ENCODE measurements at places on chromosomes 1 and 21.

- DNase-seq, result no peak
Observed at GRCh38 chr1:108041360-108042142, 76.6 kb upstream of the VAV3 start.

GRCh38 chr21:29185172-29185571, 54.7 kb downstream of the MAP3K7CL start:
- no peak for DNase-seq

GRCh38 chr1:57420981-57421785, 2.7 kb downstream of the DAB1 start:
- no peak for DNase-seq

- DNase-seq, result no peak
Observed at GRCh38 chr1:70091811-70092210, 113.6 kb downstream of the LRRC40 start.

DNA sequence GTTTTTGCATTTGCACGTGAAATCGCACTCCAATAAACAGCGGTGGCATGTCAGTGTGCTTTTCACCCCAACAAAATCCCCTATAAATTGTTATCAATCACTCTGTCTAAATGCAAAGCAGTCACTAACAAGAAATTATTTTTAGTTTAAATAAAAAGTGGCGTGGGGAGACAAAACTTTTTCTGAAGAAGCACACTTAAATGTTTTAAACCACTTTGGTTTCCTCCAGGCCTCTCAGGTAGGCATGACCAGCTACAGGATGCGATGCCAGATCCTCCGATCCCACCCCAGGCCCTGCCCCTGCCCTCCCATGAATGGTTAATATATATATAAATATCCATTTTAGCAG, 3.6 kb downstream of the FMO1 start:
- no peak for DNase-seq

GRCh38 chr1:32172621-32173245, 6.7 kb upstream of the TXLNA start:
- no peak for DNase-seq

DNA sequence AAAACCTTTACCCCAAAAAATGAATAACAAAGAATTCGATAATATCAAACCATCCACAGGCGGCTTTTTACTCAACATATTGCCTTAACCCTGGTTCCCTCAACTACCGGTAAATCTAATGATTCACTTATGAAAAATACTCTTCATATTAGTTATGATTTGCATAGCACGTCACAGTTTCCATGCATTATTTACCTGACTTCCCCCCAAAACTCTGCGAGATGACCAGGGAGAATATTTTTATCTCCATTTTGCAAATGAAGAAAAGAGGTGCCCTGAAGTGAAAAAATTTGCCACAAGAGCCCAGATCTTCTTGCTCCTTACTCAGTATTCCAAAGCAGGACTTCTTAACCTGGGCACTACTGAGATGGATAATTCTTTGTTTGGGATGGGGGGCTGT, 2.9 kb downstream of the JAK1 start:
- DNase-seq, result no peak

GRCh38 chr1:88917321-88918025, 26.1 kb upstream of the GTF2B start:
- DNase-seq, result no peak

DNA sequence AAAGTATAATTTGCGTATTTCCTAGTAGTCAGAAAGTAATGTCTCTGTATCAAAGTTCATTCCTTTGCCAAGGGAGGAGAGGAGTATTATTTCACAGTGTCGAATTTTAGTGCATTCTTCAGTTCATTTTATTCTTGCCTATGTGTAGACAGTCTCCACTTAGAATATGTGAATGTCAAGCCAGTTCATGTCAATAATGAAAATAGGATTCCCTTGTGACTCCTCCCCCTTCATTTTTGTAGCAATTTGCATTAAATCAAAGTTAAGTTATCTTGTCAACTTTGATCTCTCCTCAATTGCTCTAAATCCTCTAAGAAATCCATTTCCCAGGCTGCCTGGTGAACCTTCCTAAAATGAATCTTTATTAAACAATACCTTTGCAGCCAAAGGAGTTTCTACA, 179.1 kb downstream of the SLC44A5 start:
- DNase-seq, result no peak

DNA sequence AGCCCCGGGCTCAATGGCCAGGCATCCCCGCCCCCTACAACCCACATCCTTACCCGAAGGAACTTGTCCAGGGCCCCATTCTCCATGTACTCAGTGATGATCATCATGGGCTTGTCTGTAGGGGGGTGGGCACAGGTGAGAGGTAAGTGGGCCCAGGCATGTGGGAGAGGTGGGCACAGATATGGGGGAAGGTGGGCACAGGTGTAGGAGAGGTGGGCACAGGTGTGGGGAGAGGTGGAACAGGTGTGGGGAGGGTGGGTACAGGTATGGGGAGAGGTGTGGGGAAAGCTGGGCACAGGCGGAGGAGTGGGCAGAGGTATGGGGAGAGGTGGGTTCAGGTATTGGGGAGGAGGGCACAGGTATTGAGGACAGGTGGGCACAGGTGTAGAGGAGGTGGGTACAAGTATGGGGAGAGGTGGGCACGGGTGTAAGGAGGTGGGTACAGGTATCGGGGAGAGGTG, 23.5 kb downstream of the EPHA2 start:
- no peak for DNase-seq

- peak; percentile 15 for DNase-seq
Observed at GRCh38 chr1:248822148-248823032, 3.3 kb downstream of the SH3BP5L start.

DNA sequence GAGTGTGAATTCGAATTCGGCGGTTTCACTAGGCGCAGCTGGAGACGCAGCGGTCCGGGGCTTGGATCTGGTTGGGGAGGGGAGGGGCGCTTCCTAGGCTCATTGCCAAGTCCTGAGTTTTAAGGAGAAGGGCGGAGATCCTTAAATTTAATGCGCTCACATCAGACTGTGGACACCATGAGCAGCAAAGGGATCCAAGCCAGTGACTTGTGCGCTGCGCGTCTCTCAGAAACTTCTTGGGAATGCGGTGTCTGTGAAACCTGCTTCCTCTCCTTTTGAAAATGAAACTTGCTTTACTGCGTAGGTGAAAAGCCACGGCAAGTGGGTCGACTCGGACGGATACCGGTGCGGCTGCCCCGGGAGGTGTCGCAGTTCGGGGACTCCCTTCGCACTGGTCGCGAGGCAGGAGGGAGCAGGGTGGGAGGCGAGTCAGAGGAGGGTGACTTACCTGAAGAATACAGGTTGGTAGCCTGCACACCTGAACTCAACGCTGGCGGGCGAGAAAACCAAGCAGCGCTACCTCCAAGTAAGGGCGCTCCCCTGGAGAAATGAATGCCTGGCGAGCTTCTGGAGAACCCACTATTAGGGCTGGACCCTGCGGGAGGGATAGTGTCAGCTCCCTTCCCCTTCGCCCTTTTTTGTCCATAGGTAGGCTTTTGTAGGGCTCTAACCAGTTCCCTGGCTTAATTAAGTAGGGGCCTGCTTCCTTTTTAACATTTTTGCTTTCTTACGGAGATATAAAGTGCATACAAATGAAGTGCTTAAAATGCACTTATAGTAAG, 992 bp downstream of the TENT5C start:
- DNase-seq, result peak; percentile 55

DNA sequence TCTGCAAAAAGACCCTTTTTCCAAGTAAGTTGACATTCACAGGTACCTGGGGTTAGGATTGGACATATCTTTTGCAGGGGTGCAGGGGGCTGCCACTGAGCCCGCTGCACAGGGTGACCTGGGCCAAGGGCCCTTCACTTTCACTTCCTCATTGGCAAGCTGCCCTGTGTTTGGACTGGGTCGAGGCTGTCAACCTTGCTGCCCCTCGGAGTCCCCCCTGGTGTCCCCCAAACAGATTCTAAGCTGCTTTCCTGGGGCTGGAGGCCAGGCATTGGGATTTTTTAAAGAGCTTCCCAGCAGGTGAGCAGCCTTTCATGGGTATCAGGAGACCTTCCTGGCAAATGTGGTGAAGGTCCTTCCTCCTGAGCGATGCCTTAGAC, 7.9 kb upstream of the UMODL1 start:
- peak; percentile 63 for DNase-seq

GRCh38 chr1:165169028-165169427, 187.5 kb downstream of the LMX1A start:
- no peak for DNase-seq

DNA sequence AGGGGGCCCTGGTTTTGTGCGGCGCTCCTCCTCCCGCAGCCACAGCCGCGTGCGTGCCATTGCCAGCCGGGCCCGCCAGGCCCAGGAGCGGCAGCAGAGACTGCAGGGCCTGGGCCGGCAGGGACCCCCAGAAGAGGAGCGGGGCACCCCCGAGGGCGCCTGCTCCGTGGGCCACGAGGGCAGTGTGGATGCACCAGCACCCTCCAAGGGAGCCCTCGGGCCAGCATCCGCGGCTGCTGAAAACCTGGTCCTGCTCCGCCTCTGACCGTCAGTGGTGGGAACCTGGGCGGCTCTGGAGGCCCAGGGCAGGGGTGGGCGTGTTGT, 21.5 kb downstream of the PANK4 start:
- DNase-seq, result no peak

GRCh38 chr1:106768077-106768476, 288.4 kb upstream of the PRMT6 start:
- DNase-seq, result no peak

DNA sequence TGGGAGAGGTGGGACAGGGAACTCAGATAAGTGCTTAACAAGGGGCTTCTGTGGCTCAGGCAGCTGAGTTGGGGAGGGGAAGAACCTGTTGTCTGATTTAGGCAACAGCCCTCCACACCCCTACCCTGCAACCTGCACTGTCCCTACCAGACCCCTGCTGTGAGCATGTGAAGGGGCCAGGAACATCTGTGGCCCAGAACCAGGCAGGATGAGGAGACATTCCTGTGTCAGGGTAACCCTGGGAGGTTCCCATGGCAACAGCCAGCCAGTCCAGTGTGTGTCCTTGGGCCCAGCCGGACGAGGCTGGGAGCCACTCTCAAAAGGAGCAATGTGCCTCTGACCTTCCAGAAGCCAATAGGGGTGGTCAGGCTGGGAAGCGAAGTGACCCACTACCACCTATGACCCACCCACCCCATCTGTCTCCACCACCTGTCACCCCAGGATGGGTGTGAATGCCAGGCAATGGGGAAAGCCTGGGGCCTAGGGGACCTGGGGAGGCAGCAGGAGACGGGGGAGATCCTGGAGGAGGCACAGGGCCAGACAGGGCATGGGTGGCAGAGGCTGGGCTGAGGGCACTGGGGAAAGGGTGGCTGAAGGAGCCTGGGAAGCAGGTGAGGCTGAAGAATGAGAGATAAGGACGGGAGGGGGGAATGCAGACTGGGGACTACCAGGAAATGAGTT, 5.0 kb upstream of the PMVK start:
- DNase-seq, result peak; percentile 24

DNA sequence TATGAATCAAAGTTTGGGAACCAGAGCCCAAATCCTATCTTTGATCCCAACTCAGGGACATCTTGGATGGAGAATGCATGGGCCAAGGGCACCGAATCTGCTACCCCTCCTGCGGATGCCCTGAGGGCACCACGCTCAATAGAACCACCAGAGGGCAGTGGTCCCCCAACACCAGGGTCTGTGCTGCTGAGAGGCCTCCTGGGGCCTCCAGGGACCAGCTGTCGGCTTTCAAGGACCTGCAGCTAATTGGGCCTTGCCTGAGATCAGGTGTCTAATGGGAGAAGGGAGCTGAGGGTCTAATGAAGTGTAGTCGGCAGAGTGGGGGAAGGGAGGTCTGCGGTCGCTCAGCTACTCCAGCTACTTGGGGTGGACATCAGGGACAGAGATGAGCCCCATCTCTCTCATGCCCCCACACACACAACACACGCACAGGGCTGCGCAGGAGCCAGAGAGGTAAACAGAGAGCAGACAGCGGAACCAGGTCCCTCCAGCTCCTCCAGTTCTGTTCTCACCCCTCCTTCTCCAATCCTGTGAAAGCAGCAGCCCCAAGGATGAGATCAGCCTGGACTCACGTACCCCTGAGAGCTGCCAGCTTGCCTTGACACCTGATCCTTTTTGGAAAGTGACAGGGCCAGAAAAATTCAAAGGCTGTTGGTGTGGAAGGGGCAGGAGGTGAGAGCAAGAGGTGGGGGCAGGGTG, 34.9 kb upstream of the PPP1R15B start:
- no peak for DNase-seq

DNA sequence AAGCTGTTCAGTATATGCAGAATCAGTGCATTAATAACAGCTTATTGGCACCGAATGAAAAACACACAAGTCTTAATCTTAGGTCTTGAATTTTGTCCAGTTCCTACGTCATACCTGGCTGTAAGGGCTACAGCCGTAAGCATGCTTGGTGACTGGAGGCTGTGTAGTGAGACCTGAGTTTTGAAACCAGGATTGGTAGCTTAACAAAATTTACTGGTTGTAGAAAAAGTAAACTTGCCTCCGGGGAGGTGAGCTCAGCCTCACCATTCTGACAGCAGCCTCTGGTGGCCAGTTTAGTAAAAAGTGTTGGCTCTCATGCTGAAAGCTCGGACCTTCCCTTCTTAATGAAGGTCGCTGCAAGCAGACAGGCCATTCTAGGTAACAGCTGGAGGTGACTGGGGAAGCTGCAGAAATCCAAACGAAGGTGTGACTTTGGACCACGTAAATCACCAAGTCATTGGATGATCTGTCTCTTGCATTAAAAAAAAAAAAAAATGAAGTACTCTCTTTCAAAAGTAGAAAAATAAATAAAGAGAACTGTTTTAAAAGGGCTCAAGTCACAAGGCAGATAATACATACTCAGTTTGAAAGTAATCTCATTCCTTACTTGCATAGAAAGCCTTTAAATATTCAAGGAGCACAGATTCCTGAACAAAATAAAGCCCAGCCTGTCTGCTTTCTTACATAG, 48.9 kb downstream of the HLCS start:
- DNase-seq, result no peak

DNA sequence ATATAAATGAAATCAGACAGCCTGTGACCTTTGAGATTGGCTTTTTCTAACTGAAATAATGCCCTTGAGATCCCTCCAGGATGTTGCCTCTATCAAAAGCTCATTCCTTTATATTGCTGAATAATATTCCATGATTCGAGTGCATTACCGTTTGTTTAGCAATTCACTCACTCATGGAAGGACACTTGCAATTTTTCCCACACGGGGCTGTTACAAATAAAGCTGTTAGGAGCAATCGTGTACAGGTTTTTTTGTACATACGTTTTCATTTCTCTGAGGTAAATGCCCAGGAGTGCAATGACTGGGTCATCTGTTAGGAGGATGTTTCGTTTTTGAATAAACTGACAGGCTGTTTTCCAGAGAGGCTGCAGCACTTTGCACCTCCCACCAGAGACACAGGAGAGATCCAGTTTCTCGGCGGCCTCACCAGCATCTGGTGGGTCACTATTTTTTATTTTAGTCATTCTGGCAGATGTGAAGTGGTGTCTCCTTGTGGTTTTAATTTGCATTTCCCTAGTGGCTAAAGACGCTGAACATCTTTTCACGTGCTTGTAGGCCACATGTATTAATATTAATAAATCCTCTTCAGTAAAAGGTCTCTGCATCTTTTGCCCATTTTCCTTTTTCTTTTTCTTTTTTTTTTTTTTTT, 11.0 kb downstream of the PRDM15 start:
- DNase-seq, result no peak

Measured in upper lobe of left lung (tissue), 6 donors.